Stimulated activated CD8-positive, alpha-beta memory T cell treated with anti-CD3 and anti-CD28 coated beads, Interleukin-15, amount 100 ng/mL, for 1 hour (primary cell): ENCODE measurements at places on chromosomes 2 and 18.

DNA sequence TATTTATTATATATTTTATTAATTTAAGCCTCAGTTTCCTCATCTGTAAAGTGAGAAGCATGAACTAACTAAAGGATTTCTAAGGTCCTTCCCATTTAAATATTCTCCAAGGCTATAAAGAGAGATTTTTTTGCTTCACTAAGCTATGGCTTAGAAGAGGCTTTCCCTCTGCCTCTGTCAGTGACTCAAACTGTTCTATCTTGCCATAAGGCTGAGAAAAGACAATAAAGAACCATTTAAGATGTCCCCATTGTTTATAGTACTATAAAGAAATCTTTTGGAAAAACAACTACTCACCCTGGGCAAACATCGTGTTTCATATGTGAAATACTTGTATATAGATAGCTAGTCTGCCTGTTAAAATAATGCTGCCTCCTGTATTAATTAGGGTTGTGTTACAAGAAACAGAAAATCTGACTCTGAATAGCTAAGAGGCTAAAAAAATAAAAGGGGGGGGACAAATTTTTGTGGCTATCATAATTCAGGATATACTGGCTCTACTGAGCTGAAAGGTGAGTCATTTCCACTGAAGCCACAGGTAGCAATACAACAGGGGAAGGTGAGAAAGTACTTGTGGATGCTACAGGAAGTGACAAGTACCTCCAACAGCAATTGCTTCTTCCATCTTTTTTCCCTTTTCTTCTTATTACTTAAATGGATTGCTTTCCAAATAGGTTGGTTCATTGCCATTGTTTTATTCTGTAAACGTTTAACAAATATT, 25.4 kb downstream of the EPHA4 start:
- DNase-seq = no peak

DNA sequence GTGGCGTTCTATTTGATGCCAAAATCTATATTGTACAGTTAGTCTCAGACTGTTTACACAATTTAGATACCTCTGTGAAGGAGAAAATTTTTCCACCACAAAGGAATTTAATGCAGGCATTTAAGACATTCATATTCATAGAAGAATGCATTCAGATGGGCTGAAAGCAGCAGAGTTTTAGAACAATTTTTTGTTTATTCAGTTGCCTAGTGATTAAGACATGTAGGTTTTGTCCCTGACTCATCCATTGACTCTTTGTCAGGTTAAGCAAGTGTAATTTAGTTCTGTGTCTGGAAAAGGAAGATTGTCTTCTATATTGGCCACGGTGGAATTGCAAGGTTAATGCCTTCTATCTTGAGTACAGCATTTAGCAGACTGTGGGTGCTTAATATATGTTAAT, 515.0 kb downstream of the PARD3B start:
- DNase-seq = no peak

DNA sequence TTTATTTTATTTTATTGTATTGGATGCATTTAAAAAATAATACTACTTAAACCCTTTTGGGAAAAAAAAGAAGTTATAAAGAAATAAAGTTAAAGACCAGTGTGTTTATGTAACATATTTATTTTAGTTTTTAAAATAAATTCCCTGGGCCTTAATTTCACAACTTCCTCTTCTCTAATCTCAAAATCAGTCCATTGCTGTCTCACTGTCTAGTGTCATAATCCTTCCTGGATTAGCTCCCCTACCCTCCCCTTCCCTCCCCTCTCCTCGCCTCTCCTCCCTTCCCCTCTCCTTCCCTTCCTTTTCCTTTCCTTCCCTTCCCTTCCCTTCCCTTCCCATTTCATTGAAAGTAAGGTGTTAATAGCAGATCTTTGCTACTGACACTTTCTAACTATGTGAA, 40.3 kb upstream of the ZEB2 start:
- no peak for DNase-seq

DNA sequence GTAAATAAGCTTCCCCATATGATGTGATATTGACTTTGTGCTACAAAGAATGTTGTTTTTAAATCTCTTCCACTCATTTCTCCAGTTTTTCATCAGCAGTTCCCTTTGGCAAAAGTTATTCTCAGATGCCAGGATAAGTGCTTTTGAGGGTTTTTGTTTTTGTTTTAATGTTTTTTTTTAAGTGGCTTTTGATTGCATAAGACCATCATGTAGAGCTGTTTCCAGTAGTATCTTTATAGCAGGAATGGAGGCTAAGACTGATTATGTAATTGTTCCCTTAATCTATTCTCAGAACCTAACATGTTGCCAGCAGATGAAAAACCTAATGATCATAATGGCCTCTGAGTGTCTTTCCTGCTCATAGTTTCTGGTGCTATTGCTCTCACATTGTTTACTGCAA, 77.9 kb downstream of the CABLES1 start:
- DNase-seq = no peak

DNA sequence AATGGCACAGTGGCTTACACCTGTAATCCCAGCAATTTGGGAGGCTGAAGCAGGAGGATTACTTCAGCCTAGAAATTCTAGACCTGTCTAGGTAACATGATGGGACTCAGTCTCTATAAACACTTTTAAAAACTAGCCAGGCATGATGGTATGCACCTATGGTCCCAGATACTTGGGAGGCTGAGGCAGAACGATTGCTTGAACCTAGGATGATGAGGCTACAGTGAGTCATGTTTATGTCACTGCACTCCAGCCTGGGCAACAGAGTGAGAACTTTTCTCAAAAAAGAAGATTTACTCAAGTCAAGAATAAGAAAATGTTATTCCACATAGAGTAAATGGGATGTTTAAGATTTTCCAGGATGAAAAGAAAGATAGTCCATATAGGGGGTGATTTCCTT, 158.6 kb downstream of the HNMT start:
- no peak for DNase-seq

GRCh38 chr18:63366213-63367052, 573 bp downstream of the KDSR start:
- peak; percentile 46 for DNase-seq

DNA sequence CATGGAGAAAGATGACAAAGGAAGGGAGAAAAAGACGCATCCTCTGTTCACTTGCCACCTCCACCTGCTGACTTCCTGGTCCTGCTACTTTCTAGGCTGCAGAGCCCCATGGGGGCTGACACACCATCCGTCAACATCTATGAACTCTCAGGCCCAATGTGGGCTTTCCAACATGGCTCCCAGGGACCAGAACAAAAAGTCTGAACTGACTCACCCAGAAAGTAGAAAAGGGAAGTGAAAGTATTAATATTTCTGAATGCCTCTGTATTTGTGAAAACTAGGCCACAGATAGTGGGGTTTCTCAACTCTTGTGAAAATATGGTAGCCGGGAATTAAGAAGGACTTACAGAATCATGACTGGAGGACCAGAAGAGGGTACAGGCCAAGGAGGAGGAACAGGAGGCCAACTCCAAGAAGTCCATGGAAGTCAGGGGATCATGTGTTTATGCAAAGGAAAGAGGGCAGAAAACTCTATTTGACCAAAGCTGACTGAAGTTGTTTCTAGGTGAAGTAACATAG, 123.1 kb upstream of the CAB39 start:
- DNase-seq = no peak

DNA sequence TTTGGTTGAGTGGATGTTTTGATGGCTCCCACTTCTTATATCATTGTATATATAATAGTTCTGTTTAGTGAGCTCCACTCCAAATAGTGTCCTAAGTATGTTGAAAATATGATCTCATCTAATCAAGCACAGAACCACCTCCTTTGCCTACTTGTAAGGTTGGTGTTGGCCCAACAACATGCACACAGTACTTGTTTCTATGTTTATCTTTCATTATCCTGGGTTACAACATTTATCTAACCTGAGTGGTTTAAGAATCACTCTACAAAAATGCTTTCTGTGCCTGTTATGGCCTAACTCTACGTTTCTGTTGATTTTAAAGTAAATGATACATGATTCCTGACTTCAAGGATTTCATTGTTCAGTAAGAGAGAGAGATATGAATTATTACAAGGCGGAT, 281.9 kb downstream of the FIGN start:
- DNase-seq = no peak

DNA sequence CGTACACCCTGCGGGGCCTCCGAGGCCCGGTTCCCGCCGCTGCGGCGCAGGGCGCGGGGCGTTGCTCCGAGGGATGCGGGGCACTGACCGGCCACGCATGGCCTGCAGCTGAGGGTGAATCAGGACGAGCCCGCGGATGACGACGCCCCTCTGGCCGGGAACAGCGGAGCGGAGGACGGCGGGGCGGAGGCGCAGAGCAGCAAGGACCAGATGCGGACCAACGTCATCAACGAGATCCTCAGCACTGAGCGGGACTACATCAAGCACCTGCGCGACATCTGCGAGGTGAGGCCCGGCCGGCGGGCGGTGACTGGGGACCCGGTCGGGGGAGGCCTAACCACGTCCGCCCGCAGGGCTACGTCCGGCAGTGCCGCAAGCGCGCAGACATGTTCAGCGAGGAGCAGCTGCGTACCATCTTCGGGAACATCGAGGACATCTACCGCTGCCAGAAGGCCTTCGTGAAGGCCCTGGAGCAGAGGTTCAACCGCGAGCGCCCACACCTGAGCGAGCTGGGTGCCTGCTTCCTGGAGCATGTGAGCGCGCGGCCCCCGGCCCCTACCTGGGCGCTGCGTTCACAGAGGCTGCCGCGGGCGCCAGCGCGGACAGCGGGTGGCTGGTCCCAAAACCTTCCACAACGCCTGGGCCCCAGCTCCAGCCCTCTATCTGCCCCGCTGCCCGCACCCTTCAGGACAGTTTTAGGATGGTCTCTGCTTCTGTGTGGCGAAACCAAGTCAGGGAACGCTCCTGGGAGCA, 53.2 kb downstream of the FAM168B start:
- DNase-seq = no peak

DNA sequence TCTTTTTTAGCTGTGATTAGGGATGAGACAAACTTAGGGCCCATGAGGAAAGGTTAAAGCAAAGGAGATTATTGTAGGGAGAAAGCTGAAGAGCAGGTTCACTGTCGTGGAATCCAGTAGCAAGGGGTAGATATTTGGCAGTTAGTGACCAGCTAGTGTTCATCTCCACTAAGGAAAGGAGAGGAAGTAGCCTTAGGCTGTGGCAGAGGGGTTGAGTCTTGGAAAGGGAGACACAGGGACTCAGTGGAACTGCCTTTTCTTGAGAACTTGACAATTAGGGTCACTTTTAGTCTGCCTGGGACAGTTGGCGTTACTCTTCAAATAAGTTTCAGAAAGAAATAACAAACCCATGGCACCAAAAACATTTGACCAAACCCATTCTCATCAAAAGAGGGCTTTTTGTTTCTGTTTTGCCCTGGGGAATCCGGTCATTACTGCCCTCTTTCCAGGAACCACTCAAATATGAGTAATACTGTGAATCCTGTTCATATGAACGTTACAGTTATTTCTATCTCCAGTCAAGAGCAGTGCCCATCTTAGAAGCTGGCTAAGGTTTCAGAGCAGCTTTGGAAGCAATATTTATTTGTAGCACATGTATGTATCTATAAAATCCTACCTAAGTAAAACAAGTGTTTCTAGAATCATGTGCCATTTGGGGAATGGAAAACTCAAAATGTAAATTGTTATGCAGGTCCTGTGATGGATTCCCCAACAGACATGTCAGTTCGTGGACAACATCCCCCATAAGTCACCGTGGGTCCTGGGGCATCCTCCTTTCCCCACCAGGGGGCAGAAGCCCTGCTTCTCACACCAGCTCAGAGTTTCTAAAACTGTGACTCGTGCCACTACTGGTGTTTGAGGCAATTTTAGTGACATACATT, 77.3 kb upstream of the PHLPP1 start:
- peak; percentile 7 for DNase-seq

DNA sequence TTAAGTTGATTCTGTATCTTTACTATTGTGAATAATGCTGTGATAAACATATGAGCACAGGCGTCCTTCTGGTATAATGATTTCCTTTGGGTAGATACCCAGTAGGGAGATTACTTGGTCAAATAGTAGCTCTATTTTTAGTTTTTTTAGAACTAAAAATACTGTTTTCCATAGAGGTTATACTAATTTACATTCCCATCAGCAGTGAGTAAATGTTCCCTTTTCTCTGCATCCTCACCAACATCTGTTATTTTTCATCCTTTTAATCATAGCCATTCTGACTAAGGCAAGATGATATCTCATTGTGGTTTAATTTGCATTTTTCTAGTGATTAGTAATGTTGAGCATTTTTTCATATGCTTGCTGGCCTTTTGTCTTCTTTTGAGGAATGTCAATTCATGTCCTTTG, 35.1 kb downstream of the PMS1 start:
- no peak for DNase-seq

- DNase-seq = no peak
Observed at GRCh38 chr2:108542071-108542470, 7.8 kb downstream of the LIMS1 start.

DNA sequence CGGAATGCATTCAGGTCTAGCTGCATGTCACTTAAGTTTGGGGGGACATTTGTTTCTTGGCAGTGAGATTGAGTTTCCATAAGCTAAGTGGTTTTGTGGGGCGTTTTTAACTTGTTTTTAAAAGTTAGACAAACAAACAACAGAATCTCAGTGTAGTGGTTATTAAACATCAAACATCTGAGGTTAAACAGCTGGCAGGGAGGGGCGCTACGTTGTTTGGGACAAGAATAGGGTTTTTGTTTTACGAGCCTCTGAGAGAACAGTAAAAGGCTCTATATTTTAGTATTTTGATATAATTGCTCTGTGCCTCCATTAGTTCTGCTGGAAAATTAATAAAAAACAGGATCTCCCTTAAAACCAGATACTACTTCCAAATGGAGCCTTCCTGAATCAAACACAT, 41.6 kb upstream of the TMEM177 start:
- no peak for DNase-seq

- DNase-seq = no peak
Observed at GRCh38 chr2:31069643-31070325, 68.5 kb downstream of the GALNT14 start.

DNA sequence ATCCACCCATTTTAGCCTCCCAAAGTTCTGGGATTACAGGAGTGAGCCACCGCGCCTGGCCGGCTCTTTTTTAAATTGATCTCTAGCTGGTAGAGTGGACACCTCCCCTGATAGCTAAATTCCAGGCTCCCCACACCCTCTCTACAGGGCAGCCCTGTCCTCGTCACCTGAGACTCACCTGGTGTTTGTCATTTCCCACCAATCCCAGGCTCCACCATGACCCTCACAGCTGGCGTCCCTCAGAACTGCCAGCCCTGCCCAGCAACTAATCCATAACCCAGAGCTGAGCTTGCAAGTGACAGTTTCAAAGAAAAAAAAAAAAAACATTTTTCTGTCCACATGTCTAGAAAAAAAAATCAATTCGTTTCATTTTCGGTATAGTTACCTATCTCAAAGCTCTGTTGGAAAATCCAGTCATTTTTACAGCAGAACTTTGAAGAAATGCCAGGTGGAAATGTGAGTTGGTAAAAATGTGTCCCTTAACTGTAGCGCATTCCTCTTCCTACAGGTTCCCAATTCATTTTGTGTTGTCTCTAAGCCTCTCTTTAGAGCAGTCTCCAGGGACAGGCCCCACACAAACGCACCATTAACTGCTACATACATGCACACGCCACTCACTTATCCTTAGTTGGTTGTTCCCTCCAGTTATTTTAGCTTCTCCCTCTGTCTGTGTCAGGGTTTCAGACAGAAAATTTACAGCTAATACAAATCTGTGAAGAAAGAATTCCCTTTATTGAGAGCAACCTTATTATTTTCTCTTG, 294.7 kb downstream of the FBXO15 start:
- DNase-seq = no peak
